ENCODE measurements at places on chromosomes 2 and 18. TPM values are rescaled to one million over a fixed set of nuclear protein-coding genes. Genes with fewer than 3 reads are reported as not detected.

DNA sequence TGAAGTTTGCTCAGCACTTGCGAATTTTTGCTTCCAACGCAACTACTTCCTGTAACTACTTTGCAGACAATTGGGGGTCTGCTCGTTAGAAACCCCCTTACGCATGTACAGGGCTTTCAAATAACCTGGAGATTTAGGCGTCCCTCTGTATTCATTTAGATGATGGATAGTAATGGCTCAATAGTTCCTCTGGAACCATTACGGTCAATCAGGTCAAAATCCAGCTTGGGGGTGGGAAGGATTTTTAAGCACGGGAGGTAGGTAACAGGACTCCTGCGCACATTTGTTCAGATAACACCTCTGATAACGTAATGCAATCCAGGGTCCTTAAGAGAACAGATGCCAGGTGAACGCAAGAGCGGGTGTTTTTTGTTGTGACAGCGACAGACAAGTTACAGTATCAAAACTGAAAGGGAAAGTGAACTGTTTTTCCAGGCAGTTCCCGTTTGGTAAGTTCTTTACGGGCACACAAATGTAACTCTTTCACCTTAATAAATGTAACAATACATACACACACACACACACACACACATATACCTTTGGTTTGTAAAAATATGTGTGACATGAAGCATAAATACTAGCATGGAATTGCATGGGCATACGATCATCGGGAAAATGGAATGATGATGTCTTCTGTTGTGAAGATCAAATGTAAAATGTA lies 3.8 kb upstream of the OSR1 start:
- peak; percentile 13 for DNase-seq

DNA sequence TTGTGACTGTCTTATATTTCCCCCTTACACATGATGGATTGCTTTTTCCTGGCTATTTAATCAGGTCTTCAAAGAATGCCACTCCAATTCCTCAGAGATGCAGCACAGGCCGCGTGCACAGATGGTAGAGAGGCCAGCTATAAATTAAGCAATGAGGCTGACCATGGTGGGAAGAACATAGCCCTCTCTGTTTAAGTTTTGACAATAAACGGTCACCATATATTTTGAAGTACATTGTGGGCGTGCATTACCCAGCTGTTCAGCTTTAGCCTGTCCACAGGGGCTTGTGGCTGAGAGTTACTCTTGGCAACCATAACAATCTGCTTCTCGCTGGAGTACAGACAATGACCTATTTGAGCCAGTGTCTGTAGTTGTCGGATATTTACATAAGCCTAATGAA lies 730.8 kb downstream of the DCC start:
- no peak for DNase-seq

- no peak for DNase-seq
Measured at GRCh38 chr18:8373486-8373885, 235.8 kb upstream of the RAB12 start.

- DNase-seq: no peak
Measured at GRCh38 chr2:25397777-25398176, 56.1 kb upstream of the DNMT3A start.

- no peak for DNase-seq
Measured at GRCh38 chr2:182898718-182899117, 32.3 kb upstream of the FRZB start.

- DNase-seq: no peak
Measured at GRCh38 chr2:157780211-157780610, 95.9 kb downstream of the ACVR1 start.

GRCh38 chr18:48979944-48980890 lies 29.5 kb upstream of the SMAD7 start:
- DNase-seq: no peak

OR6B2 gene
- not detected for total RNA-seq

PIEZO2 gene
- 139 TPM for total RNA-seq

Measured in osteocyte (in vitro differentiated cells).